ENCODE measurements at places on chromosomes 5 and 9. TPM values are rescaled to one million over a fixed set of nuclear protein-coding genes. Genes with fewer than 3 reads are reported as not detected.

- peaks cover 6% of the 10 kb centered on the region for H3K4me1 ChIP-seq
- no peaks in the 10 kb centered on the region for H3K36me3 ChIP-seq
- no peak for DNase-seq
- H3K4me3 ChIP-seq, result no peak overlapping the region
Measured at GRCh38 chr5:80033513-80033912, 1.6 kb upstream of the THBS4 start.

GRCh38 chr5:154044099-154044498, 5.3 kb downstream of the MFAP3 start:
- H3K27ac ChIP-seq, result no peak overlapping the region
- H3K27me3 ChIP-seq, result no peaks in the 10 kb centered on the region
- H3K36me3 ChIP-seq, result peaks cover 8% of the 10 kb centered on the region
- H3K4me1 ChIP-seq, result peaks cover 6% of the 10 kb centered on the region

DNA sequence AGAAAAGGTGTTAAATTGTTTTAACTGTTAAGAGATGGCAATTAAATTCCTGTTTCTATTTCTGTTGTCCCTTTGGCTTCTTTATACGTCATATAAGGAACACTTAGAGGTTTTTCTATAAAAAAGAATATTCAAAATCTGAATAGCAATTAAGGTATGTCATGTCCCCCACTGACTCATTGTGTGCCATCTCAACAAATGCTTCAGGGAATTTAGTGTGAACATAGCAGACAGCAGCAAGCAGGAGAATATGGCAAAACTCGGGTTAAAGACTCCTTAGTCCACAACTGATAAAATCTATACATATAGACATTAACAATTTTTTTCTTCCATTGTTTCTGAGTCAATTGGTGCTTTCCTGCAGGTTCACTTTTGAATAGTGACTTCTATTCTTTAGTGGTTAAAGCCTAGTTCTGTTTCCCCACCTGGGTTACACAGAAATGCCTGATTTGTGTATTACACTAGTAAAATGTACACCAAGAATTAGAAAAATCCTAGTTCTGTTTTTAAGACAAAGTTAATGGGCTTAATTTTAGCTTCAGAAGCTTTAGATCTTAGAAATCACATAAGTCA, 17.9 kb upstream of the RPS23 start:
- no peak overlapping the region for H3K27ac ChIP-seq
- H3K36me3 ChIP-seq, result no peaks in the 10 kb centered on the region
- H3K4me3 ChIP-seq, result no peak overlapping the region
- H3K27me3 ChIP-seq, result no peaks in the 10 kb centered on the region

DNA sequence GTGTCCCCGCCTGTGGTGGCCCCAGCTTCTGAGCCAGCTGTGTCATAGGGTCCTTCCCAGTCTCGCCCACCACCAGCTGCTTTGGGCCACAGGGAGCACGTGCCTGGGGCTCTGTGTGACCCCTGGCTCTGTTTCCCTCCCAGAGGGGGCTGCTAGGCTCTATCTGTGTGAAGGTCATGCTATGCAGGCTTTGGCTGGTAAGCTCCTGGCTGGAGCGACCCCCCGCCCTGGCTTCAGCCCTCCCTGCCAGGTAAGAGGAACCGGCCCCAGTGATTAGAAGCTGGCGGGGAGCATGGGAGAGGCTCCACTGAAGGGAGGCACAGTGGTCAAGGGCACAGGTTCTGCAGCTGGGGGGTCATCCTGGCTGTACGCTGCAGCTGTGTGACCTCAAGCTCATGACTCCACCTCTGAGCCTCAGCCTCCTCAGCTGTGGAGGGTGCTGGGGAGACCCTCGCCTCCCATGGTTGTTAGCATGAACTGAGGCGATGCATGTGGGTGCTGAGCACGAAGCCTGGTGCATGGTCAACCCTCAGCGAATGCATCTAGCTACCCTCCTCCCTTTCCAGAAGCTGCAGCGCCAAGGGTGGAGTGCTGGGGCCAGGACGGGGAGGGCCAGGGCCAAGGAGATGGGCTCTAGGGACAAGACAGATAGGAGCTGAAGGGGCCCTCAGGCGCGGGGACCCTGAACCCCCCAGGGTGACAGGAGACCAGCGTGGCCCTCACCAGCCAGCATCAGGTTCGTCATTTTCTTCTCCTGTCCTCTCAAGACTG, 163.8 kb upstream of the MVB12B start:
- no peaks in the 10 kb centered on the region for H3K36me3 ChIP-seq
- H3K27ac ChIP-seq, result no peak overlapping the region
- H3K4me1 ChIP-seq, result no peaks in the 10 kb centered on the region
- DNase-seq, result no peak

GRCh38 chr5:1883120-1883924, 597 bp upstream of the IRX4 start:
- peak overlapping the region; percentile 34 for H3K4me3 ChIP-seq
- H3K36me3 ChIP-seq, result no peaks in the 10 kb centered on the region
- peaks cover 96% of the 10 kb centered on the region for H3K27me3 ChIP-seq
- no peak overlapping the region for H3K27ac ChIP-seq

GRCh38 chr5:32794086-32794485, 83.0 kb downstream of the NPR3 start:
- no peaks in the 10 kb centered on the region for H3K27me3 ChIP-seq
- no peak overlapping the region for H3K27ac ChIP-seq
- H3K4me3 ChIP-seq, result no peak overlapping the region
- no peaks in the 10 kb centered on the region for H3K36me3 ChIP-seq
- no peaks in the 10 kb centered on the region for H3K4me1 ChIP-seq
- DNase-seq, result no peak

DNA sequence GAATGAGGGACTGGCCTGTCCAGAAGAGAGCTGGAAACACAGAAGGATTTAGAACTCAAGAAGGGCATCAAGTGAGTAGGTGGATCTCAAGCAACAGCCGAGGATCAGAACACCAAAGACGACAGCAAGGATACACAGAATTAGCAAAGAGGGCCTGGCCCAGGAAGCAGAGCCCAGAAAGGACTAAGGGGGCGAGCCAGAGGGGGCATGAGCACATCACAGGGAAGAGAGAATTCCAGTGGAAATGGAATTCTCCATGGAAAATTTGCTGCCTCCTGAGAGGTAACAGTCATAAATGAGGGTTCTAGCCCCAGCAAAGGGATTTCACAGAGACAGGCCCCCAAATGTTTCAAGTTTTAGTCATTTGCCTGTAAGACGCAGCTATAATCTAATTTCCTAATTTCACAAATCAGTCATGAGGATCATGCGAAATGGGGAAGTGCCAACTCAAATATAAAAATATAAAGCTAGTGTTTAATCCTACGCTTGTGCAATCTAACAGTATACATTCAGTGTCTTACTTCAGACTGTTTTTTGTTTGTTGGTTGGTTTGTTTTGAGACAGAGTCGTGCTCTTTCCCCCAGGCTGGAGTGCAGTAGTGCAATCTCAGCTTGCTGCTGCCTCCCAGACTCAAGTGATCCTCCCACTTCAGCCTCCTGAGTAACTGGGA, 46.7 kb downstream of the FNBP1 start:
- peak; percentile 20 for DNase-seq
- H3K27me3 ChIP-seq, result no peaks in the 10 kb centered on the region
- H3K36me3 ChIP-seq, result no peaks in the 10 kb centered on the region
- H3K4me3 ChIP-seq, result no peak overlapping the region
- no peak overlapping the region for H3K27ac ChIP-seq
- no peaks in the 10 kb centered on the region for H3K4me1 ChIP-seq

- no peaks in the 10 kb centered on the region for H3K27me3 ChIP-seq
- DNase-seq, result no peak
- no peak overlapping the region for H3K4me3 ChIP-seq
- no peak overlapping the region for H3K27ac ChIP-seq
- no peaks in the 10 kb centered on the region for H3K36me3 ChIP-seq
Measured at GRCh38 chr5:29005386-29005785, 1967.0 kb upstream of the CDH9 start.

GRCh38 chr5:9056046-9056445, 489.8 kb downstream of the SEMA5A start:
- peaks cover 19% of the 10 kb centered on the region for H3K36me3 ChIP-seq
- no peak overlapping the region for H3K4me3 ChIP-seq
- H3K27me3 ChIP-seq, result no peaks in the 10 kb centered on the region
- no peak for DNase-seq
- H3K4me1 ChIP-seq, result peaks cover 5% of the 10 kb centered on the region

DNA sequence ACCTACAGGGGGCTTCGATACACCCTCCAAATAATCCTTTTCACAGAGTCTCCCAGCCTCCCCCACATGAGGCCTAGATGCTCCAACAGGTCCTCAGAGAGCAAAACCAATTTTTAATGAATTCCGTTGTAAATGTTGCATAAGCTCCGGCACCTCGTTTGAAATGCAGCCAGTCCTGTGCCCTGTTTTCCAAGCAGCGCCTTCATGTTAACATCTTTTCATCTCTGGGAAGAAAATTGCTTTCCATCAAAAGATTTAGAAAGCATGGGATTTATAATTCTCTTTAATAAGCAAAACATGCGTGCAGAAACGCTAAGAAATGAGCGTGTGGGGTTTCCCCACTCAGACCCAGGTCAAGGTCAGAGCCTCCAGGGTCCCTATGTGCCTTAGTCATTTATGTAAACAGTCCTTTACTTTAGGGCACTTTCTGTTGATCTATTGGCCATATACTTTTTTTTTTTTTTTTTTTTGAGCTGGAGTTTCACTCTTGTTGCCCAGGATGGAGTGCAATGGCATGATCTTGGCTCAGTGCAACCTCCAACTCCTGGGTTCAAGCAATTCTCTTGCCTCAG, 177.5 kb upstream of the S1PR3 start:
- no peak for DNase-seq
- no peaks in the 10 kb centered on the region for H3K36me3 ChIP-seq
- peaks cover 22% of the 10 kb centered on the region for H3K4me1 ChIP-seq
- H3K27ac ChIP-seq, result no peak overlapping the region

- DNase-seq, result peak; percentile 88
- peak overlapping the region; percentile 96 for H3K27ac ChIP-seq
- peaks cover 35% of the 10 kb centered on the region for H3K4me1 ChIP-seq
- H3K36me3 ChIP-seq, result peaks cover 7% of the 10 kb centered on the region
- peak overlapping the region; percentile 93 for H3K4me3 ChIP-seq
- peaks cover 3% of the 10 kb centered on the region for H3K27me3 ChIP-seq
Measured at GRCh38 chr9:86943201-86944113, 3.8 kb downstream of the GAS1 start.

GRCh38 chr9:95912773-95913172, 37.3 kb downstream of the ERCC6L2 start:
- no peaks in the 10 kb centered on the region for H3K27me3 ChIP-seq
- H3K4me3 ChIP-seq, result no peak overlapping the region
- peaks cover 15% of the 10 kb centered on the region for H3K36me3 ChIP-seq
- no peak overlapping the region for H3K27ac ChIP-seq
- DNase-seq, result no peak

GRCh38 chr9:99000476-99001395, 57.0 kb downstream of the COL15A1 start:
- no peaks in the 10 kb centered on the region for H3K27me3 ChIP-seq
- no peak overlapping the region for H3K27ac ChIP-seq
- peak; percentile 71 for DNase-seq

DNA sequence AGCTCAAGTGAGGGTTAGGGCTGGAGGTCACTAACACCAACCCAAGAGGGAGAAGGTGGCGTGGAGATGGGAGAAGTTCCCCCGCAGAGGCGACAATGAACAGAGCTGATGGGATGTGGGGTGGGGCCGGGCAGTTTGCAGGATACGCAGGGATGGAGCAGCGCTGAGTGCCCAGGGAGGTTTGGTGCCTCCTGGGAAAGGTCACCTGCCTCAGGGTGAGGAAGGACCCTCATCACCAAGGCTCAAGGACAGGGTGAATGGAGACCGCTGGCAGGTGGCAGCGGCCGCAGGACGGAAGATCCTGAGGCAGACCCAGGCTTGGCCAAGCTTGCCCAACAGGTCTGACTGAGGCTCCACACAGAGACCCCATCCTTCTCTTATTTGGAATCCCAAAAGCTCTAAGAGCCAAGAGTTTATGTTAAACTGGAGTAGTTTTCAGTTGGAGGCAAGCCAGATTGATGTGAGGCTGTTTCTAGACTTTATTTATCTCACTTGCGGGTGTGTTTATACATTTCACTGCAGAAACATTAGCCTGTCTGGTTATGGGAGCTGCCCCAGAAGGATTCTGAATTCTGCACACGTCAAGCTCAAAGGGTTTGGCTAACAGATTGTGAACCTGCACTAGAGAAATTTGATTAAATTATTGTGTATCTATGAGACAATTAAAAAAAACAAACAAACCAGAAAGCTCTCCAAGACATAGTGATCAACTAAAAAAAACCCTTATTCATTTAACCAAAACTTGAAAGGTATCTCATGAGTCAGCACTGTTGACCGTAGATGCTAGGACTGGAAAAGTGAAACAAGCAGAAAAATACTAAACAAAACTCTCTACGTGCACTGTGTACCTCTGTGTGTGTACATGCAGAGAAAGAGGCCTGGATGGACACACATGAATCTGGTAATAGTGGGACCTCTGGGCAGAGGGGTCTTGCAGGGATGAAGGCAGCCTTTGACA, 146.2 kb upstream of the PHYKPL start:
- H3K4me3 ChIP-seq, result no peak overlapping the region
- DNase-seq, result no peak

- H3K4me1 ChIP-seq, result peaks cover 16% of the 10 kb centered on the region
- no peak overlapping the region for H3K4me3 ChIP-seq
- no peaks in the 10 kb centered on the region for H3K36me3 ChIP-seq
- H3K27ac ChIP-seq, result no peak overlapping the region
- no peaks in the 10 kb centered on the region for H3K27me3 ChIP-seq
Measured at GRCh38 chr9:5841771-5842573, 9.1 kb upstream of the ERMP1 start.

GRCh38 chr5:103235891-103236290, 22.7 kb upstream of the MACIR start:
- no peaks in the 10 kb centered on the region for H3K36me3 ChIP-seq
- DNase-seq, result no peak
- no peaks in the 10 kb centered on the region for H3K27me3 ChIP-seq
- H3K4me3 ChIP-seq, result no peak overlapping the region
- H3K4me1 ChIP-seq, result peaks cover 4% of the 10 kb centered on the region

DNA sequence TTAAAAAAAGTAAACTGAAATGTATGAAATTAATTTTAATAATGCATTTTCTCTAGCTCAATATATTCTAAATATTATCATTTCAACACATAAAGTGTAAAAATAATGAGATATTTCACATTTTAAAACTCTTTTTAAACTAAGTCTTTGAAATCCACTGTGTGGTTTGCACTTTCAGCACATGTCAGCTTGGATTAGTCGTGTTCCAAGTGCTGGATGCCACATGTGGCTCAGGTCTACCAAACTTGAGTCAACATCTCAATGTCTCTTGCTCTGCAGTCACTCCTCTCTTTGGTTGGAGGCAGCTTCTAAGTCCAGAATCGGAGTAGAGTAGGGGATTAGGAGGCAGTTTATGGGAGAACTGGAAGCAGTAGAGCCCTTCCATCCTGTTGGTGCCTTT, 173.7 kb upstream of the ANKRD55 start:
- no peak overlapping the region for H3K4me3 ChIP-seq
- H3K4me1 ChIP-seq, result peaks cover 21% of the 10 kb centered on the region
- no peaks in the 10 kb centered on the region for H3K36me3 ChIP-seq
- H3K27me3 ChIP-seq, result no peaks in the 10 kb centered on the region
- no peak for DNase-seq

Gene BAAT
- polyA plus RNA-seq, result 0.60 TPM

Gene CCDC180
- polyA plus RNA-seq, result 8.1 TPM

Gene ADAMTS12
- 17.3 TPM for polyA plus RNA-seq

Gene RUSC2
- polyA plus RNA-seq, result 56.7 TPM

Gene DMGDH
- polyA plus RNA-seq, result 2.9 TPM

Gene GPR150
- polyA plus RNA-seq, result 0.07 TPM

Gene ZNF883
- polyA plus RNA-seq, result 3.0 TPM
